Activated CD4-positive, alpha-beta T cell treated with anti-CD3 and anti-CD28 coated beads, Interleukin-2, amount 10 ng/mL, durations not matched to agents 7 days and 5 days (primary cell): ENCODE measurements at places on chromosomes 3 and 15. TPM values are rescaled to one million over a fixed set of nuclear protein-coding genes. Genes with fewer than 3 reads are reported as not detected.
A peak's percentile ranks its signal among the peaks of the same experiment; 100 is the strongest.

DNA sequence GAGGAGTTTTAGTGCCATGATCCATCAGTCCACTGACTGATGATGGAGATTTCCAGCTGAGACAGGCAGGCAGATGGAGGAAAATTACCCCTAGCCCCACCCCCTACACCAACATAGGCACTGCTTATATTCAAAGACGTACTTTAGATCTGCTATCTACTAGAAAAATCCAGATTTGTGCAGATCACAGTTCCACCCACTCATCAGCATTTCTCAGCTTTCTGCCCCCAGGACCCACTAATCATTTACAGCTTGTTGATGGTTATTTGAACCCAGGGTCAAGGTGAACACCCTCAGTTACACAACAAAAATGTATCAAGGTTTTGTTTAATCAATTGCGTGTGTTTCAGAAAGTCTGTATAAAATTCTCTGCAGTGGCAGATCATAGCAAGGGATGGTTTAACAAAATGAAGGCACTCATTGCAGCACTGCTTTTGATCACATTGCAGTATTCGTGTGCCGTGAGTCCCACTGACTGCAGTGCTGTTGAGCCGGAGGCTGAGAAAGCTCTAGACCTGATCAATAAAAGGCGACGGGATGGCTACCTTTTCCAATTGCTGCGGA is at the start of gene HRG:
HRG (plus strand) TSS at position 390 of the 564 bp plus-strand sequence; CDS start at position 408, 18 bp downstream.
- no peak for DNase-seq
- H3K36me3 ChIP-seq, result no peaks in the 10 kb centered on the region
- H3K27ac ChIP-seq, result no peak within 1 kb of the TSS
- H3K4me3 ChIP-seq, result no peak within 1 kb of the TSS

DNA sequence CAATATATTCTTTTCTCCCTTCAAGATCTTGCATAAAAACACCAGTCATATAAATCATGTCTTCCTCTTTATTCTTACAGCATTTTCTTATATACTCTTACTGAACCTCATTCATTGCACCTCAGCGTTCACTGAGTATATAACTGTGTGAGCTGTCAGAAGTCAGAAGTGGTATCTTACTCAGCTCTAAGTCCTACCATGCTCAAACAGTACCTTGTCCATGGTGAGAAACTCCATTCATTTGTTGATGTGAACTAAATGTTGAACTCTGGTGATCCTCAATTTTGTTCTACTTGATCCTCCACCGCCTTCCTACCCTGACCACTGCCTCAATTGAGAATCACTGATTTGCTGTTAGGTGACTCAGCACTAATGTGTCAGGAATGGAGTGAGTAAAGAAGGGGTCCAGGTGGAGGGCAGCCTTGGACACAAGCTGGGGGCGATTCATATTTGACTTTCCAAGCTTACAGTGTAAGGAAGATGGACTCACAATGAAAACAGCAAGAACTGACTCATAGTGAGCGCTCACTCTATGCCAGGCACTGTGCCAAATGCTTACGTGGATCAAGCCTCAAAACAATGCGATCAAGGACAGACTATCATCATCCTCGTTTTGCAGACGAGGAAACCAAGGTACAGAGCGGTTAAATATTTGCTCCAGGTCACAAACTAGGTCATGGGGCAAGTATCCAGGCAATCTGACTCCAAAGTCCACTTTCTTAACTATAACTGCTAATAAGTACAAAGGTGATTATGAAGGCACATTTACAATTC is 13.5 kb upstream of the ZFYVE19 start:
- peak overlapping the region; percentile 19 for H3K27ac ChIP-seq
- H3K4me3 ChIP-seq, result no peak overlapping the region
- DNase-seq, result no peak
- H3K36me3 ChIP-seq, result peaks cover 8% of the 10 kb centered on the region

RARRES1 gene
- not detected for total RNA-seq

NOP10 gene
- 162 TPM for total RNA-seq

DNA sequence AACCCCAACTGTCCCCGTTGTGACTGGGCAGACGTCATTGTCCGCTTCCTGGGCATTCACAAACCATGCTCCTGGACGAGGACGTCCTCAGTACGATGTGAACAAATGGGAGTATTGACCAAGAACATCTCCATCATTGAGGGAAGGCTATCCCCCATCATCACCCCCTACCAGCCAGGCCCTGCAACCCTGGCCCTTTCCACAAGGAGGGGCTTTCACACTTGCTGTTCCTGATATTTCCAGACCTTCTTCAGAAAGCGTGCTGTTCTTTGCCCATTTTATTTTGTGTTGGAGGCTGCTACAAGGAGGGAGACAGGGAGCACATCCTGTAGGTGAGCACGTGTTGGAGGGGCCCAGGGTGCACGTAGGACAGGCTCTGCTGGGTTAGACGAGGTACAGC is 277.0 kb upstream of the LRRC3B start:
- H3K4me1 ChIP-seq, result no peaks in the 10 kb centered on the region
- H3K27me3 ChIP-seq, result no peaks in the 10 kb centered on the region
- DNase-seq, result no peak
- no peak overlapping the region for H3K27ac ChIP-seq

GRCh38 chr3:129304146-129304961 is 25.7 kb downstream of the HMCES start:
- H3K27ac ChIP-seq, result peak overlapping the region; percentile 3
- no peak for DNase-seq
- H3K27me3 ChIP-seq, result no peaks in the 10 kb centered on the region
- H3K4me3 ChIP-seq, result no peak overlapping the region

PRSS50 gene
- total RNA-seq, result not detected

PLSCR4 gene
- total RNA-seq, result 0.12 TPM

- H3K27me3 ChIP-seq, result no peaks in the 10 kb centered on the region
- peaks cover 3% of the 10 kb centered on the region for H3K36me3 ChIP-seq
- H3K4me1 ChIP-seq, result no peaks in the 10 kb centered on the region
- DNase-seq, result peak; percentile 22
Measured at GRCh38 chr3:23888617-23889228, 28.1 kb downstream of the NKIRAS1 start.

GRCh38 chr15:30985081-30985531 is 6.3 kb downstream of the MTMR10 start:
- H3K36me3 ChIP-seq, result peaks cover 48% of the 10 kb centered on the region
- H3K4me1 ChIP-seq, result peaks cover 40% of the 10 kb centered on the region
- H3K27me3 ChIP-seq, result no peaks in the 10 kb centered on the region
- H3K4me3 ChIP-seq, result no peak overlapping the region
- no peak overlapping the region for H3K27ac ChIP-seq

DNA sequence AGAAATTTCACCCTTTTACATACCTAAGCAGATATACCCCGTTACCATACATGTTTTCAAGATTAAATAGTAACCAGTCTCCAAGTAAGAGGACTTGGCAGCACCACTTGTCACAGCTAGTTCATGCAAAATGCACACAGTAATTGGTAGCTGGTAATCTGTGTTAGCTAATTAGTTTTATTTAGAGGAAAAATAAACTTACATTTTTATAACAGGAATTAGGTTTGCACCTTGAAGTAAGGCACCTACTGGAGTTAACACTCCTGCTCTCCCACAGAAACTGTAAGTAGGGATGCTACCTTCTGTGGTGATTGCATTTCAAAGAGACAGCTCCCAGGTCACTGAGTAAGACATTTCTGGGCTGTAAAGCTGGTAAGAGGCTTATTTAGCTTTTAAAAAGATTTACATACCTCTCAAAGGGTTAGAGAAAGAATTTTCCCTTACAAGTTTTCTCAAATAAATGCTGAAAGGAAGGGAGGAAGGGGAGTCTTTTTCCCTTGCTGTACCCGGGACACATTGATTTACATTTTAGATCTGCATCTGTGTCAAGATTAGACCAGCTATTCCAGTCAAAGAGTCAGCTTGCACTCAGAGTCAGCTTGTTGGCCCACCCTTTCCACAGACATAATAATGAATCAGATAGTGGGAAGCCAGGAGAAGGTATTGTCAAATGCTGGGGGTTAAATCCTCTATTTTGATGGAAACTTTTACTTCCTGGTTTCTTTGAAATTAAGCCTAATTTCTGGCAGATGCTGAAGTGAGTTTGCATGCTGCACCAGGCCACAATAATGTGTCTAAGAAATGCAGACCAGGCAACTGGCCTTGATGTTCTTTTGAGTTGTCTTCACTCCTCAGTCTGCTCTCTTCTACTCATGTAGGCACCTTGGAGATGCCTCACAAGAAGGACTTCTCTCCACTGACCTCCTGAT is 77.6 kb upstream of the CHD2 start:
- peaks cover 1% of the 10 kb centered on the region for H3K36me3 ChIP-seq
- H3K4me3 ChIP-seq, result peak overlapping the region; percentile 37
- no peak for DNase-seq
- peak overlapping the region; percentile 82 for H3K27ac ChIP-seq

TRAK1 gene
- total RNA-seq, result 24.1 TPM

SPESP1 gene
- 0.23 TPM for total RNA-seq

DNA sequence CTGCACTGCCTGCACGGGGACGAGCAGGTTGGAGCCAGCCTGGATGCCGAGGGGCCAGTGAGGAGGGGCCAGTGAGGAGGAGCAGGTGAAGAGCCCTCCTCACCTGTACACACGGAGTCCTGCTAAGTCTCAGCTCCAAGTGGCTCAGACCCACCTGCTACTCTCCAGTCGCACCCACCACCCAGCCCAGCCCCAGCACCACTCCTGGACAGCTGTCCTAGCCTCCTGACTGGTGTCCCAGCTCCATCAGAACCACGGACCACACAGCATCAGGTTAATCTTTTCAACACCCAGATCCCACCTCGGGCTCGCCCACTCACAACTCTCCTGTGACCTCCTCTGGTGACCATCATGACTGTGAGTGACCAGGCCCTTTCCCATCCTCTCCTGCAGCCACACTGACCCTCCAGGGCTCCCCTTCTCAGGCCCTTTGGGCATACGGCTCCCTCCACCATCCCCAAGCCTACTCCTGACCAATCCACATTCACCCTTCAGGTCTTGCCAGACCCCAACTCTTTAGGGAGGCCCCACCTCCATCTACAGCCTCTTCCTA is 13.8 kb downstream of the EFCC1 start:
- H3K27me3 ChIP-seq, result no peaks in the 10 kb centered on the region
- H3K27ac ChIP-seq, result peak overlapping the region; percentile 98
